ENCODE measurements at places on chromosomes 16 and 17.

DNA sequence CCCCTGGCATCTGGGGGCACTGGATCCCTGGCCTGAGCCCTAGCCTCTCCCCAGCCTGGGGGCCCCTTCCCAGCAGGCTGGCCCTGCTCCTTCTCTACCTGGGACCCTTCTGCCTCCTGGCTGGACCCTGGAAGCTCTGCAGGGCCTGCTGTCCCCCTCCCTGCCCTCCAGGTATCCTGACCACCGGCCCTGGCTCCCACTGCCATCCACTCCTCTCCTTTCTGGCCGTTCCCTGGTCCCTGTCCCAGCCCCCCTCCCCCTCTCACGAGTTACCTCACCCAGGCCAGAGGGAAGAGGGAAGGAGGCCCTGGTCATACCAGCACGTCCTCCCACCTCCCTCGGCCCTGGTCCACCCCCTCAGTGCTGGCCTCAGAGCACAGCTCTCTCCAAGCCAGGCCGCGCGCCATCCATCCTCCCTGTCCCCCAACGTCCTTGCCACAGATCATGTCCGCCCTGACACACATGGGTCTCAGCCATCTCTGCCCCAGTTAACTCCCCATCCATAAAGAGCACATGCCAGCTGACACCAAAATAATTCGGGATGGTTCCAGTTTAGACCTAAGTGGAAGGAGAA lies 13.5 kb downstream of the STH start:
- no peak for DNase-seq

DNA sequence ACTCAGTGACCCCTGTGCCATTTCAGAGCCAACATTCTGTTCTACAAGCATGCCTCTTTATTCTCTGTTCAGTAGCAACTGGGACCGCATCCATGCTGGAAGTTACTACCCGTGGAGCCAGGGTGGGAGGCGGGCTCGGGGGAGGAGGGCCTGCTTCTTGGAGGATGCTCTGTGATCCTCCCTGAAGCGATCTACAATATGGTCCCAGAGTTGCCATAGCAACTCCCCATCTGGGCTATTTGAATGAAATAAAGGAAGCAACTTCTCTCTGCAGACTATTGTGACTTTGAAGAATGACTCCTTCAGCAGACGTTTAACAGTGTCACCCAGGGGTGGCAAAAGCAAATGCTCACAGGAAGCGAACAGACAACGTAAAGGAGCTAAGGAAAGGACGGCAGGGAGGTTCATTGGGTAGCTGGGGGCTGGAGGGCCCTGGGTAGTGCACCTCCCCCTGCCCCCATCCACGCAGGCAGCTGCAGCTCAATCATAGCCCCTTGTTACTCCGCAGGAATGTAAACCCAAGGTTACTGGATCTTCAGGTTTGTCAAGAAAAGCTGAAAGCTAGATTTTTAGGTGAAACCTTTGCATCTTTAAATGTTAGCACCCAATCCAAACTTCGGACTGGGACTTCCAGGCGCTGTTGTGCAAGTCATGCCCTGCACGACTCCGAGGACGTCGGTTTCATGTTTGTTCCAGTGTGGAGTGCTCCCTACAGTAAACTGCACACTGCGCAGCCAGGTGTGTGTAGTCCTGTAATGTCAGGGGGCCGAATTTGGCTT lies 51.1 kb upstream of the MEAK7 start:
- DNase-seq = no peak

DNA sequence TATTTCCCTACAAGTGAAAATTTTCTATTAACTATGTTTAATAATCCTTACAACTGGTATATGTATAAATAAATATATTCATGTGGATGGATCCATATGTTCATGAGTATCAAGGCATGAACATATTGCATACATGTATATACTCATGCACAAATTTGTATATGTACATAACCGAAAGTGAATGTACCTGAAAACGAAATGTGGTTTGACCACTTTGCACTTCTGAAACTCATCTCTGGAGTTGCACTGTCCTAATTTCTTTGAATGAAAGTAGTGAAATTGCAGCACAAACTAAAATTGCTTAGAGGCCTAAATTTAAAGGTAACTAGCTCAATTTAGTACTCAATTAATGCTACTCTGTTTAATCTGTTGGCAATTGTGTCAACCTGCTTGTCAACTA lies 27.4 kb upstream of the GNAO1 start:
- no peak for DNase-seq

DNA sequence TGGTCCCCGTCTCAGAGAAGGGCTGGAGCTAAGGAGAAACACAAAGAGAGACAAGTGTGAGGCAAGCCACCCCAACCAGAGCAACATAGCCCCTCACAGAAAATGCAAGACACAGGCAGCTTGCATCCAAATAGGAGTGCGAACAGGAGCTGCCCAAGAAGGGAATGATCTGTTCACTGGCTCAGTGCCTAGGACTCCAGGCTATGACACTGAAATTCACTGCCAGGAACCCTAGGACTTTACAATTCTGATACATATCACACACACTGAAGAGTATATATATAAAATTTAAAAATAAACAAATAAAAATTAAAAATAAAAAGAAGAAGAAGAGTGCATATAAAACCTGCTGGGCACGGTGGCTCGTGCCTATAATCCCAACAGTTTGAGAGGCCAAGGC lies 5.2 kb downstream of the ZNF23 start:
- DNase-seq = no peak

DNA sequence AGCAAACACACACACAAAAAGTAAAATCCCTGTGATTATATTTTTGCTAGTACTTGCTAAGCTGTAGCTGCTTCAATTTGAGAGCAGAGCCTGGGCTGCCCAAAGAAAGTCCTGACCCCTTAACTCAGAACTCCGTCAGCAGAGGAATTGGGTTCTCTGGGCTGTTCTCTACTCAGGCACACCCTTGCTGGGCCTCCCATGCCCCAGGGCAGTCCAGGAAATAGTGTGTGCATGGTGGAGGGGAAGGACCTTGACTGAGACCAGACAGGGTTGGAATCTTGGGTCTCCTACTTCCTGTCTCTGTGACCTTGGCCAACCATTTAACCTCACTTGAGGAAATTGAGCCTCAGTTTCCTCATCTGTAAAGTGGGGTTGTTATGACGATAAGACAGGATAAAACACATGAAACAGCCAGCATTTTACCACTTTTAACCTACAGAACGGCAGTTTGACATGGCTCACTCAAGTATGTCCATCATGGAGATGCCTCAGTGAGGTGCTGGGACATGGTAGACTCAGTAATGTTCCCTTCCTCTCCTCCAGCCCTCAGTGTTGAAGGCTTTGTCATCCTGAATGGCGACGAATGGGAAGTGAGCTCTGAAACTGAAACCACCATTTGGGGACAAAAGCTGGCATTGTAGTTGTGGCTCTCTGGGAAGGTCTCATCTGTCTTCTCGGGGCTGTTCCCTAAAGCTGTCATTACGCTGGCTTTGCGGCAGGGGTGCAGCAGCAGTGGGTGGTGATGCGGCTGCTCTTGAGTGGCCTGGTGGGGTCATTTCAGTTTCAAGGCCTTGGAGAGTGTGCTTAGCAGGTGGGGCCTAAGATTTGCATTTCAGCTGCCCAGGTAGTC lies 74.9 kb downstream of the CMIP start:
- DNase-seq = no peak

DNA sequence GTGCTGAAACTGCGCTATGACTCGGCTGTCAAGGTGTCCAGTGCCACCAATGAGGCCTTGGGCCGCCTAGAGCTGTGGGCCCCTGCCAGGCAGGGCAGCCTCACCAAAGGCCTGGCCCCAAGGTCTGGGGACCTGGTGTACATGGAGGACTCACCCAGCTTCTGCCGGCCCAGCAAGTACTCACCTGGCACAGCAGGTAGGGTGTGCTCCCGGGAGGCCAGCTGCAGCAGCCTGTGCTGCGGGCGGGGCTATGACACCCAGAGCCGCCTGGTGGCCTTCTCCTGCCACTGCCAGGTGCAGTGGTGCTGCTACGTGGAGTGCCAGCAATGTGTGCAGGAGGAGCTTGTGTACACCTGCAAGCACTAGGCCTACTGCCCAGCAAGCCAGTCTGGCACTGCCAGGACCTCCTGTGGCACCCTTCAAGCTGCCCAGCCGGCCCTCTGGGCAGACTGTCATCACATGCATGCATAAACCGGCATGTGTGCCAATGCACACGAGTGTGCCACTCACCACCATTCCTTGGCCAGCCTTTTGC lies 25.0 kb downstream of the WNT9B start:
- DNase-seq = no peak

GRCh38 chr16:57284209-57284951 lies at the start of gene PLLP:
Gene PLLP, minus strand, starts transcription at chr16:57284672. Its CDS starts 132 bp downstream, at chr16:57284540.
- no peak for DNase-seq
